ENCODE measurements at places on chromosomes 7 and 10.

GRCh38 chr10:117532451-117533107 lies 10.0 kb upstream of the EMX2 start:
- DNase-seq, result no peak

GRCh38 chr10:3195726-3196125 lies 23.1 kb upstream of the PITRM1 start:
- DNase-seq, result no peak

DNA sequence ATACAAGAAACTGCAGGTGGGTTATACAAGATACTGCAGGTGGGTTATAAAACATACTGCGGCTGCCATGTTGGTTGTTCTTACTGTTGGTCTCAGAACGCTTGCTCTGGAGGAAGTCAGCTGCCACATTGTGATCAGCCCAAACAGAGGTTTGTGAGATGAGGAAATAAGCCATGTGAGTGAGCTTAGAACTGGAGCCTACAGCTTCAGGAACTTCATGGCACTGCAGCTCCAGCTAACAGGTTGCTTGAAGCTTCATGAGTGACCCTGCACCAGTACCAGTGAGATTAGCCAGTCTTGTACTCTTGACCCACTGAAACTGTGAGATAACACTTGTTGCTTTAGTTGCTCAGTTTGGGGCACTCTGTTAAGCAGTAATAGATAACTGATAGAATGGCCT lies 74.5 kb upstream of the PRKCQ start:
- no peak for DNase-seq

- no peak for DNase-seq
Observed at GRCh38 chr10:45471531-45472310, 97.7 kb downstream of the ALOX5 start.

- DNase-seq, result no peak
Observed at GRCh38 chr7:142438235-142438922, 180.5 kb upstream of the PRSS58 start.

- DNase-seq, result no peak
Observed at GRCh38 chr7:132650498-132650897, 74.2 kb upstream of the PLXNA4 start.

GRCh38 chr7:150877536-150877935 lies 25.2 kb downstream of the AOC1 start:
- DNase-seq, result no peak

- peak; percentile 45 for DNase-seq
Observed at GRCh38 chr7:96330193-96330592, 8.3 kb upstream of the SLC25A13 start.

DNA sequence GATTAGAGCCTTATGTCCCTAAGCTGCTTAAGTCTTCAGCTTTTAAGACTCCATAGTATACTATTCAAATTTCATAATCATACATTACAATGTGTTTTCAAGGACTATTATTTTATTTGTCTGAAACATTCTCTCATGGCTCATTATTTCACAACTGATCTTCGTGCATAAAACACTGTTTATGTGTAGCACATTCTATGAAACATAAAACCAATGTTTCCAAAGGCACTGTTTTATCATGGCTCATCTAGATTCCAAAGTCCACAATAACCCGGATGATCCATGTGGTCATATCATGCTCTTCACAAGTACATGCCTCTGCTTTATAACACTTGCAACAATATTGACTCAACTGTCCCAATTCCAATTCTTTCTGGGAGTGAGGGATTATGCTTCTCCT lies 806.1 kb downstream of the TNS3 start:
- no peak for DNase-seq

- no peak for DNase-seq
Observed at GRCh38 chr7:35854311-35854710, 53.5 kb downstream of the SEPTIN7 start.

- DNase-seq, result no peak
Observed at GRCh38 chr10:105259201-105259600, 618.1 kb downstream of the SORCS3 start.

GRCh38 chr10:30433306-30433729 lies 666 bp upstream of the MAP3K8 start:
- DNase-seq, result no peak

DNA sequence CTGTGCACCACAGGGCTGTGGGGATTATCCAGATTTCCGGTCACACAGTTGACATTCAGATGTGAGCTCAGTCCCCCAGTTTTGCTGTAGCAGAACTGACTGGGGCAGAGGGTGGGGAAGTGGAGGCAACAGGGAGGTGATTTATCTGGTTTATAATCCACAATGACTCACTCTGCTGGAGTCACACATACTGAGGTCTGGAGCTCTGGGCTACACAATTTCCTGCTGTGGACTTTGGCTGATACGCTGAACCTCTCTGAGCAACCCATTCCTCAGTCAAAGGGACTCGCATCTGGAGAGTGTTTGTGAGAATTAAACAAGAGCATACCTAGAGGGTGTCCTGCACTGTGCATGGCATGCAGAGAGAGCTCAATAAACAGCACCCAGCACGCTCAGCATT lies 64.8 kb upstream of the PLPP4 start:
- no peak for DNase-seq

GRCh38 chr10:130214431-130214830 lies 78.2 kb downstream of the GLRX3 start:
- no peak for DNase-seq

DNA sequence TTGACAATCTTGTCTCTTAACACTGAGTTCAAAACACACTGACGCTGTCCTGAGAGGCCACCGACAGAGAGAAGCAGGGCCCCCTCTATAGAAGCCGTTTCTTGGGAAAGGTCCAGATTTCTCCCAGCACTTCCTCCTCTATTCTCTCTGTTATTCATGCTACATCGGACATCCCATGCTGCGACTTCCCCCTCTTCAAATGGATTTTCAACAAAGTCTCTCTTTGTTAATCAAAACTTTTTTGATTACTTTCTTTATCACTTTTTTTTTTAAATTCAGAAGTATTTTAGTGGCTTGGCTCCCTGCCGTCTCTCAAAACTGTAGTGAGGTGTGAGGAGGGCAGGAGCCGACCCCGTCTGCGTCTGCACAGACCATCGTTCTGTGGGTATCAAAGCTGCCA lies 298.9 kb upstream of the PITRM1 start:
- DNase-seq, result no peak

GRCh38 chr7:155533827-155534690 lies 12.3 kb downstream of the CNPY1 start:
- no peak for DNase-seq

DNA sequence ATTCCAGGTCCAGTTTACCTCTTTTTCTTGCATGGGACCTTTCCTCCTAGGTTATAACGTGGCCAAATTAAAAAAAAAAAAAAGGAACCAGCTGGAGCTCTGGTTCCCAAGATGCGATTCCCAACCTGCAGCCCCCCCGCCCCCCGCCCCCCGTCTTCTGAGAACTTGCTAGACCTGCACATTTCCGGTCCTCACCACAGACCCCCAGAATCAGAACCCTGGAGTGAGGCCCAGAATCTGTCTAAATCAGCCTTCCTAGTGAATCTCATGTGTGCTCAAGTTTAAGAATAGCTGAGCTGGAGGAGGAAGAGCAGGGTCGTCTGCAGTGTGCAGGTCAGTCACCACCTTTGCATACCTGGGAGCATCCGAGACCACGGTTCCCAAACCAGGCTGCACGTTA lies 144.2 kb downstream of the KLF6 start:
- DNase-seq, result no peak

DNA sequence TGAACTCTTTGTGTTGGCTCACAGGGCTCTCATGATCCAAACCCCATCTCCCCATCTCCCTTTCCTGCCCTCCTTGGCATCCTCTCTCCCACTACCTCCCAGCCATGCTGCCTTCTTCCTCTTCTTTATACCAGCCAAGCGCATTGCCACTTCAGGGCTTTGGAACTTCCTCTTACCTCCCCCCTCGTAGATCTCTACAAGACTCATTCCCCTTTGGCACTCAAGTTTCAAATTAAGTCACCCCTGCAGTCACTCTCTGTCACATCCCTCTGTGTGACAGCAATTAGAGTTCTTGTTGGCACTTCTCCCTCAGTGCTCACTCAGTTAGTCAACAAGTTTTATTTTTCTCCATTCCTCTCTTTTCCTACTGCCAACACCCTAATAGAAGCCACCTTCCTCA lies 20.8 kb upstream of the NRP1 start:
- DNase-seq, result no peak

DNA sequence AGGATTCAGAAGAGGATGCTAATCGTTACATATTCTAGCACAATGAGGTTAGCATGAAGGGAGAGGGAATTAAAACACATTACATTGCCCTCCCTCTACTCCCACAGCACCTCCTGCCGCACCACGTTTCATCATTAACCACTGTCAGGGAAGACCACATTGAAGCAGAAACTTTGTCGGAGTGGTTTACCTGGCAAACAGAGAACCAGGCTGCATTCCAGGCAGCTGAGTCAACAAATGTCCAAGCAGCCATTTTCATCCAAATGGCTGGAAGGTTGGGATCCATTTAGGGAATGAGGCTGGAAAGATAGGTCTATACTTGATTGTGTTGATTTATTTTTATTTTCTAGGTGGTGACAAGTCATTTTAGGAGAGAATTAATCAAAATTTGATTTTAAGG lies 273.6 kb downstream of the DYNC1I1 start:
- no peak for DNase-seq

- no peak for DNase-seq
Observed at GRCh38 chr7:29019896-29020295, 61.8 kb upstream of the TRIL start.

GRCh38 chr7:105650382-105650970 lies 69.2 kb upstream of the EFCAB10 start:
- no peak for DNase-seq

GRCh38 chr10:94088926-94089381 lies 95.2 kb downstream of the PLCE1 start:
- no peak for DNase-seq

- no peak for DNase-seq
Observed at GRCh38 chr10:93751832-93752231, 5.9 kb upstream of the LGI1 start.

DNA sequence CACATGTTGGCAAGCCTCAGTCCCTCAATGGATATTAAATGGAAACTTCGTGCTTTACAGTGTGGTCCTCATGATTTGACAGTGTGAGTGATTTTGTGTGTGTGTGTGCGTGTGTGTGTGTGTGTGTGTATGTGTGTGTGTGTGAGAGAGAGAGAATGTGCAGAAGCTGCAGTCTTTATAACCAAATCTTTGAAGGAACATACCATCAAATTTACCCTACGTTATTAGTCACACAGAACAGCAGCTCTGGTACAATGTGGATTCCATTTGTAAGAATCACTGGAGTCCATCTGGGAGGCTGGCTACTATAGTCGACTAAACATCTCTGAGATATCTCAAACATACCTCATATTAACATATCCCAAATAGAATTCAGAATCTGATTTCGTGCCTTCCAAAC lies 928.0 kb upstream of the POT1 start:
- no peak for DNase-seq

- DNase-seq, result no peak
Observed at GRCh38 chr7:134016942-134017303, 110.2 kb upstream of the LRGUK start.

- DNase-seq, result no peak
Observed at GRCh38 chr7:101572156-101572555, 56.9 kb downstream of the MYL10 start.

DNA sequence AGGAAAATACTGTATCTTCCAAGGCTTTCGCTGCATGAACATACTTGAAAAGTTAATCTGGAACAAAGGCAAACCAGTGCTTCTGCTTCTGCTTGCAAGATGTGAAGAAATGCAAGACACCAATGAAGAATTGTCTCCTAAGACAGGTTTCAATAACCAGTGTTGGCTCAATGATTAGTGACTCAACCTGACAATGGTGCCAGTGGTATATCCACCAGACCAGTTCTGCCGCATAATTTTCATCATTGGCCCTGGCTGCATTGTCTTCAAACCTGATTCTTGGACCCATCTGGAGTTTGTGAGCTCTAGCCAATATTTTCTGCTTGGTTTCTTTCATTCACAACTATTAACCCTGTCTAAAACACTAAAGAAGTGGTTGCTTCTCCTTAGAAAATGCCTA lies 13.6 kb upstream of the STAMBPL1 start:
- DNase-seq, result no peak

DNA sequence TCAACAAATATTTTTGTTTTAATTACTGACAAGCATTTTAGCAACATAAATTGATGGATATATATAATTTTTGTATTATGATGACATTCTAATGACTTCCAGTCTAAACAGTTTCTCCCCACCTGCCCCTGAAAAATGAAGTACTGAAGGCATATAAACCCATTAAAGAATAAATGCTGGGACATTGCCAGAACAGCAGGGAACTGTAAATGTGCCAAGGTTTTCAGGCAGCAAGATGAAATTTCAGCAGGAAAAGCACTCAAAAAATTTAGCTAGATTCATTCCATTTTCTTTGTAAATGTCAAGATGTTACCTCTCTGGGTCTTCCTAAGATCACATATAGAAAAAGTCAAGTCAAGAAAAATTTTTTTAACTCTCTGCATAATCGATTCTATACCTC lies 11.0 kb upstream of the TLL2 start:
- DNase-seq, result no peak

DNA sequence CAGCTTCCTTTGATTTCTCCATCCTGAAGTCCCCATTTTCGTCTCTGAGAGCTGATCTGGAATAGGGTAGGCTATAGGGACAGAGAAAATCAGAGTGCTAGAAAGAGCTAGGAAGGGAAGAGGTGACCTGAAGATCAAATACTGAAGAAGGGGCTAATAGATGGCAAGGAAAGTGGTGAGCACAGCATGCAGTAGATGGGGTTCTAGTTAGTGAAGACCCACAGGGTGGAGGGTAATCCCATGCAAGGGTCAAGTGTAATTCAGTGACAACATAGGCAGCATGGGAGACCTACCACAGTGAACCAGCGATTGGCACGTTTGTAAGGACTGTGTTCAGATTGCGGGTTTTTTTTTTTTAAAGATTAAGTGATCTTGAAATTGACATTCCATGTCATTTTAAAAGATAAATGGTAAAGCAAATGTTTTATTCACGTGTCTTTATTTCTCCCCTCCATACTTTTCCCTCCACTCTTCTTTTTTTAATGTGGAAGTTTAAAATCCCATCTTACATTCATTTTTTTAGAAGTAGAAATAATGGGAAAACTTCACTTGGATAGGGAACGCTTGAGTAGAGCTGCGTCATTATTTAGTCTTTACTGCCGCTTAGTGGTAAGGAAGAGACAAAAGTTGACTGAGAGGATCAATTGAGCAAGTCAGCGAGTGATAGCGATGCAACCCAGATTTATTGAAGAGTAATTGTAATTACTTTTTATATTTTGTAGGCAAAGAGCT lies 21.0 kb upstream of the ABI1 start:
- peak; percentile 38 for DNase-seq
